ENCODE measurements at places on chromosomes 2 and 18.

DNA sequence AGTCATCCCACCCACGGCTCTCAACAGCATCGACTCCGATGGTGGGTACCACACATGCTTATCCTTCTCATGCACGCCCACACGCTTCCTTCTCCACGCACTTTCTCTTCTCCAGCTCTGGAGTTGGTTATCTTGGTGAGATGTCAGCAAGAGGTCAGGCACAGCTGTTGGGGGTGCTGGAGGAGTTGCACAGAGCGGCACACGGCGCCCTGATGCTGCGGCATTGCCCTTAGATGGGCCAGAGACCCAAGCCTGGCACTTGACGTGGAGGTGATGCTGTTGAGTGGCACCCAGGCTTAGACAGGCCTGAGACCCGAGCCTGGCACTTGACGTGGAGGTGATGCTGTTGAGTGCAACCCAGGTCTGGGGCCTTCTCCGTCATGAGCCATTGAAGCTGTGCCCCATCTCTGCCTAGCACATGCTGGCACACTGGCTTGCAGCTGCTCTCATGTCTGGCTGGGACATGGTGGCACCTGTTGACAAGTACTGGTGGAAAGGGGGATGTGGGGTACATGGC, 83.2 kb downstream of the DGKD start:
- no peak for DNase-seq

DNA sequence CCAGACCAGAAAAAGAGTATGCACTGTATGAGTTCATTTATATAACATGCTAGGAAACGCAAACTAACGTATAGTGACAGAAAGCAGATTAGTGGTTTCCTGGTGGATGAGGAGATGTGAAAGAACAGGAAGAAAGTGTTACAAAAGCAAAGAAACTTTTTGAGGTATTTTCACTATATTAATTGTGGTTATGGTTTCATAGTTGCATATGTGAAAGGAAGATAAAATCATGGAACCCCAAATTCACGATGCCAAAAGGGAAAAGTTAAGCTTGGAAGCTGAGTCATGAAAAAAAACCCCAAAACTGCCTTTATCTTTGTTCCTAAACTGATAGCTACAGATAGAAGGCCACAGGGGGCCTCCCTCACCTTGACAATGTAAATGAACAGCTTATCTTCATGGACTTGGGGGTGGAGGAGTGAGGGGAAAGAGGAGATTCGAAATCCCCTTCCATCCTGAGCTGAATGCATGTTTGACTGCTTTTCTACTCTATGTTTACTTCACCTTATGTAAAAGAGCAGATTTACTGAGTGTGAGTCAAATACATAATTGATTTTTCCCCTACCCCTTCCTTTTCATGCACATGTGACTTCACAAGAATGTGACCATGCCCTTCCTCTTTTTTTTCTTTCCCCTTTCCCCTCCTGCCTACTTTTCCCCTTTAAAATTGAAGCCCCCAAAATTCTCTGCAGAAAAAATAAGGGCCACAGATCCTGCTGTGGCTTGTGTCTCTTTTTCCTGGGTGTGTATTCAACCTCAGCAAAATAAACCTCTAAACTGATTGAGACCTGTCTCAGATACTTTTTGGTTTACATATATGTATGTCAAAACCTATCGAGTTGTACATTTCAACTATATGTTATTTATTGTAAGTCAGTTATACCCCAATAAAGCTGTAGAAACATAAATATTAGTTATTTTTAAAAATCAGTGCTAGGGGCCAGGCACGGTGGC, 100.1 kb upstream of the TLK1 start:
- DNase-seq = no peak

DNA sequence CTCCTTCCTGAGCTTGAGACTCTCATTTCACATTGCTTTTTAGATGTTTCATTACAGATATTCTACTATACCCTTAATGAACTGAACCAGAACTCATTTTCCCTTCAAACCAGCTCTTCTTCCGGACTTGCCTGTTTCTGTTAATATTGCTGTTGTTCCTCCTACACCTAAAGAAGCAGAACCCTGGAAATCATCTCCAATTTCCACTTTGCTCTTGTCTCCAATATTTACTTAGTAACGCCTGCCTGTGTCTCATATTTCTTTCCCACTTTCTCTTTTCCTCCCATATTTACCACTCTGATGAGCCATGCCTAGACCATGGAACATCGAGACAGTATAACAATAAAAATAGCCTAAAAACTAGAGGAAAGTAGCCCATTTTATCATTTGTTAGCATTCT, 17.9 kb upstream of the GMCL1 start:
- no peak for DNase-seq

DNA sequence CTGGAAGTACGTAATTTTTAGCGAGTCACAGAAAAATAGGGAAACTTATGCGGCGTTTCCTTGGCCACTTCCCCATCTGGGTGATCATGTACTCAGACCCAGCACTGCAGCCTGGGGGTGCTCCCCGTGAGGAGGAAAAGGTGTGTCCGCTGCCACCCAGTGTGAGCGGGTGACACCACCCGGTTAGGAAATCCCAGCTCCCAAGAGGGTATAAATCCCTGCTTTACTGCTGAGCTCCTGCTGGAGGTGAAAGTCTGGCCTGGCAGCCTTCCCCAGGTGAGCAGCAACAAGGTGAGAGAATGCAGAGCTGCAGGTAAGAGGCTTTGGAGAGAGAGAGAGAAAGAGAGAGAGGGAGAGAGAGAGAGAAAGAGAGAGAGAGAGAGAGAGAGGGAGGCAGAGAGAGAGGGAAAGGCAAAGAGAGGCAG, at the start of gene IL1R2:
Gene IL1R2, plus strand, starts transcription at position 240 of the 425 bp plus-strand sequence. CDS start 16,616 bp downstream, outside the sequence.
- DNase-seq = no peak

DNA sequence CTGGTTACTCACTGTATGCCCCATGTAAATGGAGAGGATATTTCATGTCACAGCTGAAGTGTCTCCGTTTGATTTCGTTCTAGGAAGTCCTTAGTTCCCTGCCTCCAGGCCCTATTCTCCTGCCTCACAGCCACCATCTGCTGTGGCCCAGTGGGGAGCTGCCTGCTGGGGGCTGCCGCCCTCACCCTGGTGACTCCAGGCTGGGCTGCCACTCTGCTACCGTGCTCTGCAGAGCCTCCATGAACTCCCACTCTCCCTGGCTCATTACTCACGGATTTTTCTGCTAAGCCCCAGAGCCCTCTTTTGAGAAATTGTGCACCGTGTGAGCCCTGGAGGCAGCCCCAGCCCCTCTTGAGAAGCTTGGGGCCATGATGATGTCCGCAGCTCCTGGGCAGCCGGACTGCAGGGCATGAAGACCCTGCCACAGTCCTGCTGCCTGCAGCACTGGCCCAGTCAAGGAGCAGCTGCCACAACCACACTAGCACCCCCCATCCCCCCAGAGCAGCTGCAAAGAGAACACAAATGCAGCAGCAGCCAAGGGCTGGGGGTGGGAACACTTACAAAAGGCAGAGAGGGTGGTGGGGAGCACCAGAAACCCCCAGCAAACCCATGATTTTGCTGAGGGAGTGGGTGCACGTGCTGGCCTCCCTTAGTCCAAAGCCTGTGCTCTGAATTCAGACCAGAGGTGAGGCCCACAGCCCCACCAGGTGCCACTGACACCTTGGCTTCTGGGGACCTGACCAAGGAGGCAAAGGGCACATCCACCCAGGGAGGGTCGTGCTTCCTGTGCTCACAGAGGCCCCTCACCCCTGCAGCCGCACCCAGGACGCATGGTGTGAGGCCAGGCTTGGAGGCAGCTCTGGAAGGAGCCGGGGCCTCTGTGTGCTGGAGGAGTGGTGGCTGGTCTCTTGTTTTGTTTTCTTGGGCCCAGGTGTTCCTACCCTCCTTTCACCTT, 270.2 kb upstream of the RAB6C start:
- no peak for DNase-seq
